ENCODE measurements at places on chromosomes 5 and 9.

DNA sequence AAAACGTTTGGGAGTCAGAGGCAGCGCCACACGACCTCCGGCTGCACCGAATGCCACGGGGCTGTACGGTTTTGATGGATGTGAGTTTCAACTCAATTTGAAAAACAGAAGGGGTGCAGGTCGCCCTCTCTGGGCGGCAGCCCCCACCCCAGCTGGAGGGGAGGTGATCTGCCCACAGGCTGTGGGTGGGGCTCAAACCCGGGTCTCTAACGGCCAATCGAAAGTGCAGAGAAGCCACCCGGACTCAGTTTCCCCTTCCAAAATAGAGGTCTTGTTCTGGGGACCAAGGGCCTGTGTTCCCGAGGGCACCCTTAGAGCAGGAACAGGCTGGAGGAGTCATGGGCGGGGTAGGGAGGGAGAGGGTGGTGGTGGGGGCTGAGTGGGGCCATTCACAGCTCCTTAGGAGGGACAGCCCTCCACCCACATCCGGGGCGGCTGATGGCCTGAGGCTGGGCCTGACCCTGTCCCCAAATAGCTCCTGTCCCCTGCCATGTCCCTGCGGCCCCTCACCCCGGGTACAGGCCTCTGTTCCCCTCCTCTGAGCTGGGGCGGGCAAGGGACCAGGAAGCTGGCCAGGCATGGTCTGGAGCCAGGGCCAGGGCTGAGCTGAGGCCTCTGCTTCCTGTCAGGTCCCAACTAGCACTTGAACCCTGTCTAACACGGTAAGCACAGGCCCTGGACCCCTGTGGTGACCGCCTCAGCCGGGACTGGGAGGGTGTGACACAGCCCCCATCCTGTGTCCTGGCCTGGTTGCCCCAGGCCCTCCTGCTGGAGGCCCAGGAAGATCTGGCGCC, 22.6 kb upstream of the NOTCH1 start:
- DNase-seq: no peak

GRCh38 chr5:144089401-144090021, 80.9 kb downstream of the YIPF5 start:
- DNase-seq: no peak

GRCh38 chr9:114945616-114946412, 15.4 kb upstream of the TNFSF8 start:
- no peak for DNase-seq

DNA sequence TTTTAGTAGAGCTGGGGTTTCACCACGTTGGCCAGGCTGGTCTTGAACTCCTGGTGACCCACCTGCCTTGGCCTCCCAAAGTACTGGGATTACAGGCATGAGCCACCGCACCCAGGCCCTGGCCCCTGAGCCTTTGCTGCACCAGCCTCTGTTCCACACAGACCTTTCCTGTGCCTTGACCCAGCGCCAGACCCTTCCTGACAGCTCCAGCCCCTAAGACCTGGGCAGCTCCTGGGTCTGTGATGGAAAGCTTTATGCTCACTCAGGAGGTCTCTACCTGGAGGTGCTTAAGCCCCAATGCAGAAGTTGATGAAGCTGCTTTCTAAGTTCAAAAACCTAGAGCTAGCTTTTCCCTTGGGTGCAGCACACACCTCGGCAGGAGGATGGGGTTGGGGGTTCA, 58.8 kb upstream of the NEK6 start:
- no peak for DNase-seq

- no peak for DNase-seq
These were observed 5.0 kb upstream of the NSD1 start for GRCh38 chr5:177128551-177128981.

DNA sequence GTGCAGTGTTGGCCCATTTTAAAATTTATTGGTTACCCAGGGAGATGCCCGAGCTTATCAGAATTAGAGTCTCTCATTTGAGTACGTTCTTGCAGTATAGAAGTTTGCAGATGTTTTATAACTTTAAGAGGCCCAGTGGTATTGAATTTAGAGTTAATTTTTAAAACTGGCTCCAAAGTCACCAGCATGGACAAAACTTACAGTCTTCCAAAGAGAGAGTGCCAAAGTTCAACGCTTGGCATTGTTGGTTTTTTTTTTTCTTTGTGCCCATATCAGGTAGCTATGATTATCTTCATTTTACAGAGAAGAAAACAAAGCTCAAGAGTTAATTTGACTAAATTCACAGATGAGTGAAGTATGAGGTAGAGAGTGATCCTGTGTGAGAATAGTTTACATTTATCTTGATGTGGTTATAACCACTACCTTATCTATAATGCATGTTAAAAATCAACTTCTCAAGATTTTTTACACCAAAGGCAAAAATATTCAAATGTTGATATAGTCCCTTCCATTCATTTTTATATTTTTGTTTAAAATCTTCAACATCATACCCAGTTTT, 273.7 kb upstream of the DMRT1 start:
- no peak for DNase-seq

- DNase-seq: no peak
These were observed 24.1 kb upstream of the FLT4 start for GRCh38 chr5:180673371-180674089.

GRCh38 chr9:78900500-78900899, 603.6 kb downstream of the PSAT1 start:
- no peak for DNase-seq

DNA sequence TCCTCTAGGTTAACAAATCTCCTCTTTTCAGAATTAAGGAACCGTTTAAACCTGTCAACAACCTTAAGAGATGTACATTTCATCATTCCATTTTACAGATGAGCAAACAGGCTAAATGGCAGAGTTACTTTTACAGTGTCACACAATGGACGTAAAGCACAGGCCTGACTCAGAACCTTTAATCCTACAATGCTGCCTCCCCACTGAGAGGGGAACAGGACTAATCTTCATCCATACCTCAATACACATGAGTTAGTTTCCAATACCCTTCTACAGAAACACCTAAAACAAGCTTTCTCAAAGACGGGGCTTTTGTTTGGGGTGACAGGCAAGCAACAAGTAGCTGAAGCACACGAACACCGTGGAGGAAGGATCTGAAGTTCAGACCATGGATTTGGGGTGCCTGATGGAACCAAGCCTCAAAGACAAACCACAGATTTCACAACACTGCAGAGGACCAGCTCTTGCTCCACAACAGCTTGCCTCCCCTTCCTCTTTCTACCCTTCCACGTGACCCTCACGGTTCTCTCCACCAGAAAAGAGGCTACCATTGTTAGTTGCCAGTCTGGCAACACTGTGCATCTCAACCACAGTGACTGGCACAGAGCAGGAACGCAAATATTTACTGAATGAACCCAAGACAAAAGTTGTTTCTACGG, 1.8 kb downstream of the RNF130 start:
- DNase-seq: no peak

- no peak for DNase-seq
These were observed 64.8 kb downstream of the PLAC8L1 start for GRCh38 chr5:146040527-146040926.

GRCh38 chr9:129493002-129493705, 127.7 kb downstream of the C9orf50 start:
- DNase-seq: no peak

DNA sequence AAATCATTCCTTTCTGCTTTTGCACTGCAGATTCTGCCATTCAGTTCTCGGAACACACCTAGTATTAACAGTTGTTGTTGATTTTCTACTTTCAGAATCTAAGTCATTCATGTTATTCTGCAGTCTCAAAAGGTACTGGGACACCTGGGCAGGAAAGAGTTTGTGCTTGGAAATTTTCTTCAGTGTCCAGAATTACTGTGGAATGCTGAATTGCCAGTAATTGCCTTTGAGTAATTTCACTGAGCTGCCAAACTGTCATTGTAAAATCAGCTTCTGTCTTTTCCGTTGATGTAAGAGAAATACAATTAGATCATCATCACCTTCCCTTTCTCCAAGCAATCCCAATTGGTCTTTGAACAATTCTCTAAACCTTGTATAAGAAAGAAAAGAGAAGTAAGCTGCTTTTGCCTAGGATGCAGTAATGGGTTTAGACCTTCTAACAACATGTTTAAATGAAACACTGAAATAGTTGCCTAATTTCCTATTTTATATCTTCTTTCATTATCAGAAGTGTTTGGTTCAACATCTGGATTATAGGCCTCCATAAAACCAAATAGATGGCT, 75.7 kb upstream of the TGFBR1 start:
- no peak for DNase-seq

DNA sequence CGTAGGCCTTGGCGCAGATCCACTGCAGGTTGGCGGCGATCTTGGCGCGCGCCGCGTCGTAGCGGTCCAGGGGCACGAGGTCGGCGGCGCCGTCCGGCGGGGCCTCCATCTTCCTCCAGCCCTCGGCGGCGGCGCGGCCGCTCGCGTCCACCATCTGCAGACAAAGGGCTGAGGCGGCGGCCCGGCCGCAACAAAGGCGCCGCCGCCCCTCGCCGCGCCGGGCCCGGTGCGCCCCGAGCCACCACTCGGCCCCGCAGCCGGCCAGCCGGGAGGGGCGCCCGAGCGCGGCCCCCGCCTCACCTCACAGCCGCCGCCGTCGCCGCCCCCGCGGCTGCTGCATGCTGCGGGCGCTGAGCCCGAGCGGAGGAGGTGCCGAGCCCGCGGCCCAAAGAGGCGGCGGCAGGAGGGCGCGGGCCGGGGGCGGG, 328 bp downstream of the CAMSAP1 start:
- DNase-seq: no peak
